ENCODE measurements at places on chromosomes 4 and X.

DNA sequence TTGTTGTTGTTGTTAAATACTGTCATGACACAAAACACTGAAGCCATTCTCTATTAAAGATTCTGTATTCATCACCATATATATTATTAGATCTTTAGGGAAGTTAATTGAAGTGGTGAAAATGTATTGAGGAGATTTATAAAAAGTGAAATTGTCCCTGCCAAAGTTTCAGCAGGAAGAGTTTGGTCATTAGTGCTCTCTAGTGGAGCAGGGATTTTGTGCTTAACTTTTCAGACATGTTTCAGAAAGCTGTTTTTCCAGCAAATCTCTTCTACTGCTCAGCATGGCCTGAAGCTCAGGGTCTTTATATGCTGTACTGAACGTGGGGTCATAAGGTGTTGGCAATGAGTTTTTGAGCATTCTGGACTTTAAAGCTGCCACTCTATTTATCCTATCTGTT is 36.7 kb upstream of the CXXC4 start:
- peak; percentile 3 for DNase-seq

- DNase-seq, result no peak
Observed at GRCh38 chr4:177225605-177226004, 84.1 kb upstream of the NEIL3 start.

DNA sequence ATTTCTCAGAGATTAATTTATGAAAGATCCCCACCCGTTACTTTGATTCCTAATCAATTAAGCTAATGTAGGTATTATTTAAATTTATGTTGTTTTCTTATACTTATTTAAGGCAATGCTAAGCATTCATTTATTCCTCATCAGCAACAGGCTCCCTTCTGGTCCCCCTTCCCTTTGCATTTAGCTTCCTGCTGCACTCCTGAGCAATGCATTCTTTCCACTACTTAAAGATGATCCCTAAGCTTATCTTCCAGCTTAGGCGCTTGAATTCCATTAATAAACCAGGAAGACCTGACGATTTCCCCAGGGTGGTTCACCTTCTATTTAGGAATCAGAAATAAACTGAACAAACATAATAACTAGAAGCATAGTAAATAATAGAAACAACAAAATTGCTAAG is 1003.1 kb downstream of the FSTL5 start:
- peak; percentile 29 for DNase-seq

GRCh38 chr4:165906272-165906671 is 33.2 kb downstream of the TLL1 start:
- no peak for DNase-seq

DNA sequence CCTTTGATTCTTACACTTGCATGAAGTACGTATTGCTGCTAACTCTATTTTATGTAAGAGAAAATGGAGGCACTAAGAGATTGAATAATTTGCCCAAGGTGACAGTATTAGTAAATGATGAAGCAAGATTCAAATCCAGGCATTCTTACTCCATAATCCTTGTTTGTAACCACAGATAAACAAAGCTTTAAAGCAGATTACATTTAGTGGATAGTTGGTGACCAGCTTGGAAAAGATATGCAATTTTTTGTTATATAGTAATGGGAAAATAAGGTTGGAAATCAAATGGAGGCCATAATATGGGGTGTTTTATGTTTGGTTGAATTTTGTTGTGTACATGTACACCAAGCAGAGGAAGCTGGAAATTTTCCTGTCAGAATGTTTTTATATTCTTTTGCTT is 30.8 kb downstream of the MND1 start:
- no peak for DNase-seq

DNA sequence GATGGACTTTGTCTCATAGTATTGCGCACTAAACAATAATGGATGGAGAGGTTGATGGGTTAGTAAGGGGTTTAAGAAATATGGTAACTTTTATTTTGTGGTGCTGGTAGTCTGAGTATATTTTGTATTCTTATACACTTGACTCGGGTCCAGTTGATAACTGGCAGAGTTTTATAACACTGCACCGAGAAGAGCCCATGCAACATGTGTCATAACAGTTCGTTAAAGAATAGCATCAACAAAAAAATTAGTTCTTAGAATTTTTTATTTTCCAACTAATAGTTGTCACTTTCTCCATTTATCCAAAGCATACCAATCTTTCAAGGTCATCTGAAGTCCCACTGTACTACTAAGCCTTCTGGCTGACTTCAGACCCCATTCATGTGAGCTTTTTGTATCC is 175.1 kb downstream of the SOWAHB start:
- DNase-seq, result no peak
